Central memory CD4-positive, alpha-beta T cell (primary cell): ENCODE measurements at places on chromosomes 3 and 15.

DNA sequence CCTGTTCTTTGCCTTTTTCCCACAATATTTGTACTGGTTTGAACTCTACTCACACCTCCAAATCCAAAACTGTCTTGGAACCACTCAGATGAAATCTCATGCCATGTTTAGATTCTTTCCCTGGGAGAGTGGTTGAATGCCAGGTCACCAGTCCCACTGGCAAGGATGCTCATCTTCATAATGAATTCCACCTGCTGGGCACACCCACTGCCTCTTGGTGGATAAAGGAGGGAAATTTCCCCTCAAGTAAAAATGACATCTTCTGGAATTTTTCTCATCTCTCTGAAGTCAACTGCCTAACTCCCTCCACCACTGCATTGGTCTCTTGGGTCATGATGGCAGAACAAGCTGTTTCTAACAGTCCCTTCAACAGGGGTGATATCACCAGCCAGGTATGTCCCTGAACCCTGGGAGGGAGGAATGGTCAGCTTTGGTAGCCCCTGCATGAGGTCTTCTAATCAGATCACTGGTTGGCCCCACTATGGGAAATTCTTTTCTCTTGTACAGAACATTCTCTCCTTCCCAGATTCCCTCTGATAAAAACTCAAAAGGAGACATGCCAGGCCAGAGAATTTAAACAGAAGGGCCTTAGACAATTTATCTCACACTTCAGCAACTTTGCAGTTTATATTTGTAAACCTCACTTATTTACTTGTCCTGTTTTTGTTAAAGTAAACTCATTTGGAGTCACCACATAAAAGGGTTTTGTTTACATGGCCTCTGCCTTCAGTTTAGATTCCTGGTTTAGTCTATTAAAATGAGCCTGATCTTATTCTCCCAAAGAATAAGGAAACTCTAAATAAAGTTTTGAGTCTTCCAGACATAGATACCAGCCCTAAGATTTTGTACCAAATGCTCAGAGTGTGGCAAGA is 143.4 kb downstream of the WNT5A start:
- no peak for DNase-seq

DNA sequence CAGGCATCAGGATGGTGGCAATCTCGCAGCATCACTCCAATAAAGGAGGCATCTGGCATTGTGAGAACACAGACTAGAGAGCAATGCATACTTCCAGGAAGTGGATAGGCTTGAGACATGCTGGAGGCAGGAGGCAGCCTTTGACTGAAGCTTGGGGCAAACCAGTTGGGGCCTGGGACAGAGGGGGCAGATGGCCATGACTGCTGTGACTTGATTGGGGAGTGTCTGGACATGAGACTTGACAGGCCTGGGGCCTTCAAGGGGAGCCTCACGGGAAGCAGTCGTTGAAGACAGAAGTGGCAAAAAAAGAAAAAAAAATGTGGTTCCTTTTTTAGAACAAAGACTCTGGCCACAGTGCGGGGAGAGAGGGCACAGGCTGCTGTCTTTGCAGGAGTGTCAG is 44.7 kb upstream of the CHRNA7 start:
- DNase-seq = no peak

GRCh38 chr3:57006949-57007419 is 53.5 kb upstream of the SPATA12 start:
- no peak for DNase-seq

DNA sequence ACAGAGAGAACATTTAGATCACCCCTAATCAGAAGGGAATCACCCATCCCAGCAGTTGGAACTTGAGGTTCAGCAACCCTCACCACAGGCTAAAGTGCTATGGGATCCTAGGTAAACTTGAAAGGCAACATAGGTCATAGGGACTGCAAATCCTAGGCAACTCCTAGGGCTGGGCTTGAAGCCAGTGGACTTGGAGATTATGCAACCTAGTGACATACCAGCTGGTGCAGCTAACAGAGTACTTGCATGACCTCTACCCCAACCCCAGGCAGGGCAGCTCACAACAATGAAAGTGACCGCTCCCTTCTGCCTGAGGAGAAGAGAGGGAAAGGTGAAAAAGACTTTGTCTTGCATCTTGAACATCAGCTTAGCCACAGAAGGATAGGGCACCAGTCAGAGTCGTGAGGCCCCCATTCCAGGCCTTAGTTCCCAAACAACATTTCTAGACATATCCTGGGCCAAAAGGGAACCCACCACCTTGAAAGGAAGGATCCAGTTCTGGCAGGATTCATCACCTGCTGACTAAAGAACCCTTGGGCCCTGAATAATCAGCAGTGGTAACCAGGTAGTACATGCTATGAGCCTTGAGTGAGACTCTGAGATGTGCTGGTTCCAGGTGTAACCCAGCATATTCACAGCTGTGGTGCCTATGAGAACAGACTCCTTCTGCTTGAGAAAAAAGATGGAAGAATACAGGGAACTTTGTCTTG is 37.6 kb upstream of the FBN1 start:
- DNase-seq = no peak

GRCh38 chr3:196179380-196180308 is 31.6 kb downstream of the ZDHHC19 start:
- peak; percentile 83 for DNase-seq

GRCh38 chr3:127217596-127218453 is 24.9 kb downstream of the PRR23E start:
- no peak for DNase-seq

DNA sequence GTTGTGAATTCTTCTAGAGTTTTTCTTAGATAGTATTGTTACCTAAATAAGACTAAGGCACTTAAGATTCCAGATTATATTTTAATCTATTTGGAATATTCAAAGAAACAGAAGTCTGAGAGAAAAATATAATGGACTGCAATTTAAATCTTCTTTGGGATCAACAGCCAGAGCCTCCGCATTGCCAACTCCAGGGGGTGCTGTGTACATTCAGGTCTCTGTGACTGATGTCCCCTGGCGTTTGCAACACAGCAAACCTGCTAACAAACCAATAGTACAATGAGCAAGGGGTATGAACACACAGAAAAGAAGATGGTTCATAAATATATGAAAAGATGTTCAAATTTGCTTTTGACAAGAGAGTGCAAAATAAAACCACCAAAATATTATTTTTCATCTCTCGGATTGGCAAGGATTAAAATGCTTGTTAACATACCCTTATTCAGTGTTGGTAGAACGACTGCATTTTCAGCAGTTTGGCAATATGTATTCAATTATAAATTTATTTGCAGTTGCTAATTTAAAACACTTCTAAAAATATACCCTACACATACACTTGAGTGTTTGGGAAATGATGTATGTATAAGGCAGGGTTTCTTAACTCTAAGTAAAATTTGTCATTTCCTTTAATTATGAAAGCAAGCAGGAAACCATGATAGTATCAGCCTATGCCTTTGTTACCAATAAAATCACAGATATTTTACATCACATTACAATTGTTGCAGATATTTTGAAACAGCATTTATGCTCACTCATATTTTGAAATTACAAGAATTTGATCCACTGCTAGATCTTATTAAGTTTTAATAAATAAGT is 16.1 kb upstream of the TM4SF1 start:
- no peak for DNase-seq

GRCh38 chr3:21668012-21668411 is 83.0 kb downstream of the ZNF385D start:
- no peak for DNase-seq

- no peak for DNase-seq
Observed at GRCh38 chr3:150583028-150583427, 20.1 kb upstream of the SELENOT start.

GRCh38 chr3:127534564-127534963 is 56.0 kb downstream of the TPRA1 start:
- DNase-seq = no peak

DNA sequence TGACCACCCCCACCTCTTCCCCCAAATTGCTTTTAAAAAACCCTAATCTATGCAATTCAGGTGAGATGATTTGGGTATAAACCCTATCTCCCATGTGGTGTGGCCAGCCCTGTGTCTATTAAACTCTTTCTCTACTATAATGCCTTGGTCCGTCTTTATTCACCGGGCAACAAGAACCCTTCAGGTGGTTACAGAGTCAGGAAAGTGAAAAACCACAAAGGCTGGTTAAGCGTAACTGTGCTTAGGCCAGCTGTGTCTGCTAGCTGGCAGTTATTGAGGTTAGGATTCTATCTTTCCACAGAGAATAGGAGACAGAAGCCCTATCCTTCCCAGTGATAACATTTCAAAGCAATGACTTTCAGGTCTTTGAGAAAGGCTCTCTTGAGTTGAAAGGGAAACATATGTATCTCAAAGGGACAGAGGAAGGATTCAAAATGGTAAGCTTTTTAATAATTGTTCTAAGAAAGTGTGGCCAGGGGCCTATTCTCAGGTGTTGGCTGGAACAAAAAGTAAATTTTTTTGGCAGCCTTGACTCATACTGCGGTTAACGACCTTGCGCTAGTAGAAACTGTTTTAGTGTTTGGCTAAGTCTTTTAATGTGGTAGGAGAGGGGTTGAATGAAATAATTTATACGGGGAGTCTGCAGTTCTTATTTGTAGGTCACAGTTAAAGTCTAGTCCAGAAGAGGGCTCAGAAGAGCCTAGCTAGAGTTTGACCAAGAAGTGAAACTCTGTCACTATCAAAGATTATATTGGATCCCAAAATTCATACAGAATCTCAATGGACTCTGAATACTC is 89.0 kb downstream of the NPAP1 start:
- DNase-seq = no peak

DNA sequence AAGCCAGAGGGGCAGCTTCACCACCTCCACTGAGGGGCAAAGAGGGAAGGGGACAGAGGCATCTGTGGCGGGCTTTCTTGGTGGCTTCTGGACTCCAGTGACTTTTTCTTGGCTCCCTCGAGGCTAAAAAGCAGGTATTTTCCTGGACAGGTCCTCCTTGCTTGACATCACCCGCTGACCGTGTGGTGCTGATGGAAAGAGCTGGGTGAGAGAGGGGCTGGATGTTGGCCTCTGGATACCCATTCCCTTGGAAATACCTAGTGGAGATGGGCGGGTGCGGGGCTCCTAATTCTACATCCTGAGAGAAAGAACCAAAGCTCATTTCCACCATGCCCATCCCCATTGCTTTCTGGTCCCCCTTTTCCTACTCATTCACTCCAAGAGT is 47.1 kb upstream of the TSEN2 start:
- no peak for DNase-seq

- no peak for DNase-seq
Observed at GRCh38 chr3:185874119-185874518, 49.3 kb upstream of the IGF2BP2 start.

DNA sequence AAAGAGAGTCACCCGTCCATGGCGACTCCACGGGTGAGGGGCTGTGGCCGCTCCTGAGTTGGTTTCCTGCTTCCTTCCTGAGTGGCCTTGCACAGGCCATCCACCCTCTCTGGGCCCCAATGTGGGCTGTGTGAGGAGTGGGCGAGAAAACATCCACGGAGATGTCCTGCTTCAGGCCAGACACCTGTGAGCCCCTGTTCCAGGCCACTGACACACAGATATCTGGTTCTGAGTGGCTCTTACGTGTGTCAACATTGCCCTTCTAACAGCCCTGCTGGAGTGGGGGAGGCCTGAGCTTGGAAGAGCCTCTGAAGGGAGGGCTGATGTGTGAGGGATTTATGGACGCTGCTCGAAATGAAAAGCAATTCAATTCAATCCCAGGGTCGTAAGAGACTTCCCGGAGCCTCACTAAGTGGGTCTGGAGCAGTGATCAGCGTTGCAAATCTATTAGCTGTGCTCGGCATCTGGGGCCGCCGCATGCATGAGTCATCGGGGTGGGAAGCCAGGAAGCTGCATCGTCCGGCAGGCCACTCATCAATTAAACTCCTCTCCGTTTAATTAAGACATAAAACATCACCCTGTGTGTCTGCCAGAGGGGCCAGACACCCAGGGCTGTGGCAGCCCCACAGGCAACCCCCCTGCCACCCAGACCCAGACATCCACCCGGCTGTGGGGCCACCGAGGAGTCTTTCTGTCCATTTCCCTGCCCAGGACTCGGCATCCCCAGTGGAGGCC is 20.0 kb upstream of the PRR23E start:
- no peak for DNase-seq

DNA sequence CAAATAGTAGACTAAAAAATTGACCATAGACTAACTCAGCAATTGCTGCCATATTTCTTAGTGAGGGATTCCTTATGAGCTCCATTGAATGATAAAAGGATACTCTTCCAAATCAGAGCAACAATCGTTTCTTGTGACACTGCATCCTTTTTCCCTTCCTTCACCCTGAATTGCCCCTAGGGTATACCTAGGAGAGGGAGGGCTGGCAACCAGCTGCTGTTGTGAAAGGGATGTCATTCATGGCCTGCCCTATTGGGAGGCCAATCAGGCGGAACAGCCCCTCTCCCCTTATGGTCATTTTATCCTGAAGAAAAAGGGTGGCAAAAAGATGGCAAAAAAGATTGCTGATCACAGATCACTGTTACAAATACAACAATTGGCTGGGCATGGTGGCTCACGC is 26.3 kb downstream of the B3GNT5 start:
- no peak for DNase-seq

- DNase-seq = no peak
Observed at GRCh38 chr3:117303443-117303842, 593.9 kb downstream of the TUSC7 start.

GRCh38 chr3:195888981-195889869 is 19.1 kb downstream of the TNK2 start:
- DNase-seq = no peak

DNA sequence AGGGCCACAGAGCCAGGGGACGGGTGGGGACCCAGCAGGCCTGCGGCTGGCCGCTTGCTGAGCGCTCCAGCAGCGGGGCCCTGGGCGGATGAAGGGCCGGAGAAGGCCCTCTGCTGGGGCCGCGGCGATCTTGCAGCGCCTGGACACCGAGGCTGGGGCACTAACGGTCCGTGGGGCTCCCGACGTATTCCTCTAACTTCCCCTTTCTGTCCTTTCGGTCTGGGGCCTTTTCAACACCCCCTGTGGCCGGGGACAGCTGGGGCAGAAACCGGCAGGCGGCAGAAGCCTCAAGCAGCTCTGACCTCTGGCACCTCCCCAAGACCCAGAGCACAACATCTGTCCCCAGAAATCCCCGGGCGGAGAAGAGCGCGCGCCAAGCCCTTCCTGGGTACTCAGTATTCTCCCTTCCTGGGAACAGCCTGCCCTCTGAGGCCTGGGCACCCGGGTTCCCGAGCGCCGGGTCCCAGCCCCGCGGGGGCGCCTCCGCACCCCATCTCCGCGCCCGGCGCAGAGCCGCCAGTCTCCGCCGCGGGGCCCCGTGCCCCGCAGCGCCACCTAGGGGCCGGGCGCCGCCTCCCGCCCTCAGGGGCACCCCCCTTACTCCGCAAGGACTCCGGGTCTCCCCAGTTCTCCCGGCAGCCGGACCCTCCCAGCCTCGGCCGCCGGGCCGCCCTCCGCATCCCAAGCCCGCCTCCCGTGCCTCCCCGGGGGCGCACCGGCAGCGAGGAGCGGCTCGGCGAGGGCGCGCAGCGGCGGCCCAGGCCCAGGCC is 582 bp upstream of the SLCO3A1 start:
- DNase-seq = peak; percentile 77

DNA sequence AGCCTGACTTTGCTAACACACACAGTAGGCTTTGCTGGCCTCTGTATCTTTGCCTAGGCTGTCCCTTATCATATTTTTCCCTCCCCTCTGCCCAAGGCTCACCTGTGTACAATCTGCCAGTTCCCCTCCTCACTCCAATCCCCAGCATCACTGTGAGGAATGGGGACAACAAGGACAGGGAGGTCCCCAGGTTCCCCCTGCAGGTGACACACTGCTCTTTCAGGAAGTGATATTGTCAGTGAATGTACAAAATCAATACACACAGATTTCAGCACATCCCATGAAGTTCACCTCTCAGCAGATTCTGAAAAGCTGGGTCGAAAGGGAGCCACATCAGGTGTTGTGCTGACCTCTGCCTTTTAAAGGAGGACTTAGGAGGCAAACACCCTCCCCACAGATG is 177.5 kb downstream of the RAB11A start:
- DNase-seq = no peak

- DNase-seq = no peak
Observed at GRCh38 chr15:56933410-56933809, 15.0 kb downstream of the TCF12 start.
